Liver (tissue), 10 donors: ENCODE measurements at places on chromosomes 5 and 9. TPM values are rescaled to one million over a fixed set of nuclear protein-coding genes. Genes with fewer than 3 reads are reported as not detected.

TAF11L10 gene
- polyA plus RNA-seq = not detected

HTR1A gene
- polyA plus RNA-seq = not detected

- DNase-seq = no peak
These were observed 50.1 kb downstream of the MACROH2A1 start for GRCh38 chr5:135348918-135349317.

DNA sequence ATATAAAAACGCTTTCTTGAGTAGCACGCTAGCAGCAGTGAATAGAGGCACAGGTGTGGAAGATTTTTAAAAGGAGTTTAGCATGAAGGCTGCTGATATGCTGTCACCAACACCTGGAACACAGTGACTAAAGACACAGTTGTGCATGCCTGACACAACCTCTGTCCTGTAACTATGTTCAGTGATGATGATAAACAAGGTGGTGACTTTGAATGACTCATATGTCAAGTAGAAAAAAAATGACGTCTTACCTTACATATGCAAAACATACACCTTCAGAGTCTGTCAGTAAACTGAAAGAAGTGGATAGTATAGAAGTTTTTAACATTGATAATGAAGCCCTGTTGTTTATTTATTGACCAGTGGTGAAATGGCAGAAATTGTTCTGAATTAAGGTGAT, 66.2 kb upstream of the ADCY2 start:
- DNase-seq = no peak

GRCh38 chr9:80946496-80947170, 742.7 kb downstream of the TLE1 start:
- DNase-seq = no peak
